ENCODE measurements at places on chromosomes 11 and 22.

- no peak for DNase-seq
Measured at GRCh38 chr11:2909133-2909902, 19.9 kb downstream of the PHLDA2 start.

GRCh38 chr22:29377979-29378378, 10.4 kb downstream of the AP1B1 start:
- DNase-seq, result no peak

- DNase-seq, result no peak
Measured at GRCh38 chr11:132844956-132845696, 687.2 kb downstream of the OPCML start.

DNA sequence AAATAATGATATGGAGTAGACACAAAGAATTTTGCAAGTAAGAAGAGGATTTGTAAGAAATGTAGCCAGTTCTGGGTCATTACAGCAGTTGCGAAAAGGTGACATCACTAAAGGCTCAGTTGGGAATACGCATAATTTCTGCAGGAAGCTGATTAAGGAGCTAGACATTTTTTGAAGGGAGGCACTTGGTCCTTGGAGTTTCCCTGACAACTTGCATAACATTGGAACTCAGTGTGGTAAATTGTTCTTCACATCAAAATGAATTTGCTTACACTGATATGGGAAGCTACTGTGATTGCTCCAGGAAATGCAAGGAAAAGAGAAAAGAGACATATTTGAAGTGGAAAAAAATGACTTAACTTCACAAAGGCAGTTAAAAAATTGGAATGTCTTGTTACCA, 626.1 kb downstream of the NELL1 start:
- DNase-seq, result no peak

- DNase-seq, result no peak
Measured at GRCh38 chr22:44807915-44808690, 55.7 kb downstream of the ARHGAP8 start.

DNA sequence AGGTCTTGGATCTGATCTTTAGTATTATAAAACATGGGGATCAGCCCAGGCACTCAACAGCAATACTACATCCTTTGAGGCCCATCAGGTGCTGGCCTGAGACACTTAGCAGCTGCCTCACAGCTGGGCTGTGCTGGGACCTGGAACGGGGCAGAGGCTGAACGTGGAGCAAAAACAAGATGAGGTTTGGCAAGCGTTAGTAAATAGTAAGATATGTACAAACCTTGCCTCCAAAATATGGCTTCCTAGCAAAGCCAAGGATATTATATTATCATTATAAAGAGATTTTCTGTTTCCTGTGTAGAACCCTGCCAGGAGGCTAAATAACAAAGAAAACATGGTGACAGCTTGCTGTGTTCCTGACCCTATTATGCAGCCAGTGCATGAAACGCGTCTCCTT, 60.0 kb upstream of the SPON1 start:
- no peak for DNase-seq

- DNase-seq, result no peak
Measured at GRCh38 chr22:19820880-19821522, 33.7 kb downstream of the GNB1L start.

- DNase-seq, result no peak
Measured at GRCh38 chr11:104465321-104465720, 301.4 kb upstream of the PDGFD start.

DNA sequence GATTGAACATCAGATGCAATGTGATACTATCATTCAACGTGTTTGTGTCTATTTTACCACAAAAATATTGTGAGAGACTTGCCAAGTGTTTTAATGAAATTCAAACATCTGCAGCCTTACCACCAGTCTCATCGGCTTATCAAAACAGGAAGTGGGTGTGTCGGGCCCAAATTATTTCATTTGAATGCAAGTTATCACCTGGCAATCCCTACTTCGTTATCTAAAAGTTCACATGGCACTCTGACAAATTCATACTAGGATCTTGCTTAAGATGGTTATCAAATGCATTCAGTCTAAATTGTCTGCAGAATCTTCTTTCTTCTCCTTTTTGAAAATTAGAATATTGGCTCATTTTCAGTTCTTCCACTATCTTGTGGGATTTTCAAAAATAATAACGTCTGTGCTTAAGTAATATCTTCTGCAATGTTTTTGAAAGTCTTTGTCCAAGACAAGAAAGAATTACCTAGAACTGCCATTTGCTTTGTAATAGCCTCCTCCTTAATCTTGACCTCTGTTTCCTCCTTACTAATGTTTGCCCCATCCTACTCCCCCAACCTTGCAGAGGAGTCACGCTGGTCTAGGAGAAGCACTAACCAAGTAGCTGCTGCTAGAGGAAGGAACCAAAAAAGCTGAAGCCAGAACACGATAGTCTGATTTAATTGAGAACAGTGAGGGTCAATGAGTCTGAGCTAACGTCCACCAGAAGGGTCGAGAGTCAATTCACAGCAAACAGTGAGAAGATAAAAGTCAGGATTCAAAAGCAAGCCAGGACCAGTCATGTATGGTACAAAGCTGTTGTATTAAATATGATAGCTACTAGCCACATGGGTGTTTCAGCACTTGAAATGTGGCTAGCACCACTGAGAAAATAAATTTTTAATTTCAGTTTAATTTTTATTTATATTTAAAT, 10.2 kb upstream of the BIRC3 start:
- no peak for DNase-seq

DNA sequence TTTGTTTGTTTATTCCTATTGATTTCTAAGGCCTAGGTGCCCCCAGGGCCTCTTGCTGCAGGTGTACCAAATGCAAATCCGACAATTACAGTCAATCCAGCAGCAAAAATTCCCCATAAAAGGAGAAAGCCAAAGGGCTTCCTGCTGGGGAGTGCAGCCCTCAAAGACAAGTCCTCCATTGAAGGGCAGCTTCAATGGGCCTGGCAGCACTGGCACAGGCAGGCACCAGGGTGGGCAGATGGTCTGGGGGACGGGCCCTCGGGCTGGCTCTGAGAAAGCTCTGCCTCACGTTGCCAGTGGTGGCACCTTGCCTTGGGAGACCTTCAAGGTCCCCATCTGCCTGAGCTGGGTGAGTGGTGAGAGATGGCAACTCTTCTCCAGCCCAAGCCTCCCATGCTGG, 128.0 kb downstream of the DSCAML1 start:
- no peak for DNase-seq

DNA sequence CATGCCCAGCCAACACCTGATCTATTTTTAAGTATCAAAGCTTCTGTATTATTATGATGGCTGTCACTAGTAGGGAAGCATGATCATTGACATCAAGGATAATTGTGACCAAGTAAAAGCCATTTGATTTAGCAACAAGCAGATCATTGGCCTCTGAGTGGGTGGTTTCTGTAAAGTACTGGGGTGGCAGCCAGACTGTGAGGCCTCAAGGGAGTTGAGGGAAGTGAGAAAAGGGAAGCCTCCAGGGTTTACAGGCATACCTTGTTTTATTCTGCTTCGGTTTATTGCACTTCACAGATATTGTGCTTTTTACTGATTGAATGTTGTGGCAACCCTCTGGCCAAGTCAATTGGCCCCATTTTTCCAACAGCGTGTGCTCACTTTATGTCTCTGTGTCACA, 60.1 kb downstream of the PRR5L start:
- no peak for DNase-seq

- DNase-seq, result no peak
Measured at GRCh38 chr22:22882033-22882717, 5.4 kb upstream of the IGLL5 start.

DNA sequence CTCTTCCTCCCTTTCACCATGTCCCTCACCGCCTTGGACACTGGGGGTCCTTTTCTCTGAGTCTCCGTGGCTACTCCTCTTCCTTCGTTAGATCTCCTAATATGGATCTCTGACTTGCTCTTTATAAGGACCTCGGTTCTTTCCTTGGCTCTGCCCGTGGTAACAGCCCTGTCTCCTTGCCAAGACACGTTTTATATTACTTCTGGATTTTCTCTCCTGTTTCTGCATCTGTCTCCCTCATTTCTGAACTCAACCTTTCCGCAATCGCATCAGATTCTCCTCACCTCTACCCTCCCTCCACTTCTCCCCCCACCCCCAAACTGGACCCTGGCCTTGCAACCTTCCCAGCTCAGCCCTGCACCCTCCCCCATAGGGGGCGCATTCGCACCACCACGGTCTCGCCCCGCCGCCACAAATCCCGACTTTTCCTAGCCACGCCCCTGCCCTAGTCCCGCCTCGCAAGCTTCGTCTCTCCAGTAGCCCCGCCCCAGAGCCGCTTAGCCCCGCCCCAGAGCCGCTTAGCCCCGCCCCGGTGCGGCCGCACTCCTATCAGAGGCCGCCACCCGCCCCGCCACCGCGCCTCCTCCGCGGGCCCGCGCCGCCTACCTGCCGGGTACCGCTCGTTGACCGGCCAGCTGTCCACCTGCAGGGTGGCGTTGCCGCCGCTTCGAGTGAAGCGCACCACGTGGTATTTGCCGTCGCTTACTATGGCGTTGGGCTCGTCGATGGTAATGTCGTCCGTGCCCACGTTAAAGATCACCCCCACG, 39.0 kb downstream of the SLC22A12 start:
- no peak for DNase-seq

DNA sequence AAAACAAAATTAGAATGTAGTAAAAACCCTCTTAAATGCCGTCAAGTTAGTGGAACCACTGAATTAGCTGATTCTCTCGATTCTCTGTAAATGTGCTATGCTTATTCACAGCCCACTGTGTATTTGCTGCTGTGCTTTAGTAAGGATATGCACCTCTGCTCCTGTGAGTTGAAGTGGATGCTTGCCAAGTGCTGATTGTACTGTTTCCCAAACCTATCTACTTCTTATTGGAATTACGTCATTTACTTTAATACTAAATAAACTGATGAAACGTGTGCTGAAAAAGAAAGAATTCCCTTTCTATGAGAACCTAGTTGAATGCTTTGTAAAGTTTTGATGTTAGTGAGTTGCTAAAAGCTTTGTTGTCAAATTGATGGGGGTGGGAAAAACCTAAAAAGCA, 158.4 kb downstream of the LRRC4C start:
- no peak for DNase-seq

DNA sequence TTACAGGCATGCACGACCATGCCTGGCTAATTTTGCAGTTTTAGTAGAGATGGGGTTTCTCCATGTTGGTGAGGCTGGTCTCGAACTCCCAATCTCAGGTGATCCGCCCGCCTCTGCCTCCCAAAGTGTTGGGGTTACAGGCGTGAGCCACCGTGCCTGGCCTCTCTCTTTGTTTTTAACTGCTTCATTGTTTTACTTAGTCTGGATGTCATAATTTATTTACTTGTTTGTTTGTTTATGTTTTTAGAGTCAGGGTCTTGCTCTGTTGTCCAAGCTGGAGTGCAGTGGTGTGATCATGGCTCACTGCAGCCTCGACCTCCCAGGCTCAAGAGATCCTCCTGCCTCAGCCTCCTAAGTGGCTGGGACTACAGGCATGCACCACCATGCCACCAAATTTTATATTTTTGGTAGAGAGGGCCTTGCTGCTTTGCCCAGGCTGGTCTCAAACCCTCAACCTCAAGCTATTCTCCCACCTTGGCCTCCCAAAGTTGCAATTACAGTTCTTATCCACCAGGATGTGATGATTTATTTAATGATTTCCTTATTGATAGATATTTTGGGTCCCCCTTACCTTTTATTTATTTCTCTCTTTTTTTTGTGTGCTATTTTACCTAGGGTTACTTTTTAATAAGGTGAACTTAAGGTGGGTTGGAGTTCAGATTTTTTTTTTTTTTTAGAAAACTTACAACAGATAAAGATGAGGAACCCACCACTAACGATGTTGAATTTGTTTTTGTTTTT, 52.6 kb upstream of the ADA2 start:
- DNase-seq, result no peak

DNA sequence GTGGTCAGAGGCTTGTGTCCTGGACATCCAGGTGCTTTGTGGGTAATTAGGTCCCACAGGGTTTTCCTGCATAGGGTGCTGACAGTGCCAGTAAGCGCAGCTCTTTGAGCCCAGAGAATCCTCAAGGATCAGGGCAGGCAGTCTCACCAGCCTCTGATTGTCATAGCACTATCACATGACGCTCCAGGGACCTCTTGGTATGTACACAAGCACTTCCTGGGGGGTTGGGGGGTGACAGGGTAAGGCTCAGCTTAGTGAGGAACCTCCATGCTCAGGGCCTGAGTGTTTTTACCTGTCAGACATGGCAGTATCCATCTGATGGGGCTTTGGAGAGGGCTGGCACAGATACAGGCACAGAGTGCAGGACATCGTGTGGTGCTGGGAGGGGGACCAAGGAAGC, 27.9 kb upstream of the SUSD2 start:
- no peak for DNase-seq
